NCI-H2029 treated with DMSO at 0.1 percent for 48 hours (cell line): ENCODE measurements at places on chromosomes 7 and 10.
A peak's percentile ranks its signal among the peaks of the same experiment; 100 is the strongest.

DNA sequence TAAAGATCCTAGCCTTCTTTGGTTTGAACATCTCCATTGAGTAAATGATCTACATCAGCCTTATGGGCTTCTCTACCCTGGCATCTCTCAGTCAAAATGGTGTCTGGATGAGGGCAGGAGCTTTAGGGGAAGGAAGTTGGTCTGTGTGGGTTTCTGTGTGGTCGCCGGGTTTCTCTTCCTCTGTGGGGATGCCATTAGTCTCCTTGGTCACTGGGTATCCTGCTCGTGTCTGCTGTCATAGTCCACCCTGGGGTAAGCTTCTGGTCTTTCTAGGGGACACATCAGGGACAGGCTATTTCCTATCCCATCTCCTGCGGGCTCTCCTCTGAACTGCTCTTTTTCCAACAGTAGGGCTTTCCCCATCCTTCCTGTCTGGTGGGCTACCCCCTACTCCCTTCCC, 150.3 kb upstream of the NPY start:
- DNase-seq: no peak

- DNase-seq: no peak
Observed at GRCh38 chr10:83164156-83164555, 975.2 kb upstream of the GHITM start.

GRCh38 chr10:71718165-71718698, 1.3 kb downstream of the C10orf105 start:
- no peak for DNase-seq

GRCh38 chr10:3837647-3838459, 52.8 kb upstream of the KLF6 start:
- DNase-seq: no peak

GRCh38 chr7:105261689-105262088, 127.0 kb downstream of the SRPK2 start:
- DNase-seq: peak; percentile 41

GRCh38 chr10:131355056-131355455, 43.5 kb upstream of the TCERG1L start:
- no peak for DNase-seq

DNA sequence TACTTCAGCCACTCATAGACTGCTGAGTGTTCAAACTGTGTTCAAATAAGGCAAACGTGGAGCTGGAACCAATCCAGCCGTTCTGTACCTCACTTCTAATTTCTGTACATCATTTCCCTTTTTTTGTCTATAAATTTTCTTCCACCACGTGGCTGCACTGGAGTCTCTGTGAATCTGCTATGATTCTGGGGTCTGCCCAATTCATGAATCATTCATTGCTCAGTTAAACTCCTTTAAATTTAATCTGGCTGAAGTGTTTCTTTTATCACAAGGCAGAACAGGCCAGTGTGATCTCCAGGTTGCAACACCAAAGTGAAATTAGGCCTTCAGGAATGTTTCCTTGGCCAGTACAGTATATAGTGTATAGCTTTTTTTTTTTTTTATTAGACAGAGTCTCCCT, 53.5 kb downstream of the DNAJC12 start:
- DNase-seq: no peak

- DNase-seq: no peak
Observed at GRCh38 chr7:145957160-145957890, 159.3 kb upstream of the CNTNAP2 start.

GRCh38 chr7:102028206-102028826, 210.9 kb downstream of the CUX1 start:
- DNase-seq: no peak

DNA sequence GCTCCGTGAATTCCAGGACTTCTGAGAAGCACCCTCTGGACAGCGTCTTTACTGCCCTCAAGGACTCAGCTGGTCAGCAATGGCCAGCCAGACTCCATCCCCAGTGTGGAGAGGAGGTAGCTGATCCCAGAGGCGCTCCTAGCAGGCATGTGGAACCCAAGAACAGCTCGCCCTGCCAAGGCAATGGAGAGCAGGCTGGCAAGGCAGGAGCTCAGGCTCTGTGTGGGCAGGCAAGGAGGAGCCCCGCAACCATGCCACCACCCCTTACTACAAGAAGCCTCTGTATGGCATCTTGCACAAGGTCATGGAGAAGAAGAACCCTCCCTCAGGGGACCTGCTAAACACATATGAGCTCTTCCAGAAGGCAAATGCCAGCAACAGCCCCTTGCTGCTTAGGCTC, 34.4 kb upstream of the SGMS1 start:
- no peak for DNase-seq

- DNase-seq: no peak
Observed at GRCh38 chr10:101682172-101682825, 12.7 kb downstream of the FBXW4 start.

GRCh38 chr10:96878057-96878456, 46.0 kb downstream of the LCOR start:
- DNase-seq: no peak

DNA sequence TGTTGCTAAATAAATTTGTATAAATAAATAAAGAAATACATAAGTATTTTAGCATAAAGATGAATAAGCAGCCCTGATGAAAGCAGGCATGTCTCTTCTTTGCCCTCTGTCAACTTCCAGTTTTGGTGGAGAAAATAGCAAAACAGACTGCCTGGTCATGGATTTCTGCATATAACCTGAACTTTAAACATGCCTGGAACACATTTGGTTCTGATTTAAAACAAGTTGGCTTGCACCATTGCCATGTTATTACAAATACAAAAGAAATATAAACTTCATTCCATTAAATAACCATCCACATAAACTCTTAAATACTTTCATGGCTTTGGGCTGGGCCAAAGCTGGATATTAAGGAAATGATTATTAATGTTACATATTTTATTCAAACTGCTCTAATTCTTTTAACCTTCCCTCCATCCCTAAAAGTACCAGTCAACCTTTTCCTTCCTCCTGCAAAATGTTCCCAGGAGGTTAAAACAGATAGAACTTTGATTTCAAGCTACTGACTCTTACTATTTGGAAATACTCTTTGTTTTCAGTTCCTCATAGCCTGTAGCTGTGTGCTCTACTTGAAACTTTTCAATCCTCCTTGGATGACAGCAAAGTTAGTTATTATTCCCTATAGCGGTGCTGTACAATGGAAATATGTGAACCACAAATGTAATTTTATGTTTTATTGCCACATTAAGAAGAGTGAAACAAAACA, 96.3 kb downstream of the BICC1 start:
- no peak for DNase-seq

DNA sequence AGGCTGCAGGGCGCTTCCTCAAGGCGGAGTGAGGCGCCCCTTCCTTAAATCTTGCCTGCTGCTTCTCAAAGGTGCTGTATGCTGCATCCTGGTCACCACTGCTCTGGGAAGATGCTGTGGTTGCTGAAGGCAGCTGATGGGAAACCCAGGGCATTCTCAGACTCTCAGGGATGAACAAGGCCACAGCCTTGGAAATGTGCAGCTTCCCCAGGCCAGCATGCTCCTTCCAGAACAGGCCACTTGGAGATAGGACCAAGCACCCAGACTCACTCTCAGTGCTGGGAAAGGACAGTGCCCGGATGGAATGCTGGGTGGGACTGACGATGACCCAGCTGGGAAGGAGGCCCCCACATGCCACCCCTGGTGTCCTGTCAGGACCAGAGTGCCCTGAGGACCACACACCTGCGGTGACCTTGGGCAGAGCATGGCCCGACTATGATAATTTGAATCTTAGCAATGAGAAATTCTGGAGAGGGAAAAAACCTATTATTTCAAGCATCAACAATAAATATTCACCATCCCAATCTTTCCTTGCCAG, 235.5 kb downstream of the TNS3 start:
- no peak for DNase-seq

- DNase-seq: no peak
Observed at GRCh38 chr10:129849452-129849750, 114.7 kb downstream of the EBF3 start.

GRCh38 chr7:39399986-39400385, 166.2 kb upstream of the YAE1 start:
- DNase-seq: no peak

- no peak for DNase-seq
Observed at GRCh38 chr10:116657863-116658551, 37.3 kb downstream of the PNLIPRP2 start.

- no peak for DNase-seq
Observed at GRCh38 chr7:19491821-19492452, 216.9 kb downstream of the POLR1F start.

DNA sequence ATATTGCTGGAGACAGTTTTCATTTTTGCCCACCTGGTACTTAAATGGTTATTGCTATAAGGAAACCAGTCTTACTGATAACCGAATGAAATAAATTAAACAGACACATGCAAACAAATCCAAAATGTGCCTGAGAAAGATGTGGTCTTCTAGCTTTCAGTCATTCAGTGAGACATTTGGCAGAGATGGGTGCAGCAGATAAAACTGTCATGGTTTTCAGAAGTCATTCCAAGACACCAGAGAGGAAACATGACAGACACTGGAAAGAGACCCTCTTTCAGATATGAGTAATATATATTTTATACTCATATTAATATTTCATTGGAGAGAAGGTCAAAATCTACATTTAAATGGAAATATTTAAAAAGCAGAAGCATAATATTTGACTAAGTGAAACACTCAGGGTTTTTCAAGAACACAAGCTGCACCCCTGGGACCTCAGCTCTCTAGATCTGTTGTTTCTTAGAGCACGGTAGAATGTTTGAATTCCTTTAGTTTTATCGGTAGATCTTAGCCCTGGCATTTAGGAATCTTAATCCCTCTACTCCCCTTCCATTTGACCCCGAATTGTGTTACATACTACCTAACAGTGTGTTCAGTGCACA, 246.1 kb downstream of the AUTS2 start:
- no peak for DNase-seq

DNA sequence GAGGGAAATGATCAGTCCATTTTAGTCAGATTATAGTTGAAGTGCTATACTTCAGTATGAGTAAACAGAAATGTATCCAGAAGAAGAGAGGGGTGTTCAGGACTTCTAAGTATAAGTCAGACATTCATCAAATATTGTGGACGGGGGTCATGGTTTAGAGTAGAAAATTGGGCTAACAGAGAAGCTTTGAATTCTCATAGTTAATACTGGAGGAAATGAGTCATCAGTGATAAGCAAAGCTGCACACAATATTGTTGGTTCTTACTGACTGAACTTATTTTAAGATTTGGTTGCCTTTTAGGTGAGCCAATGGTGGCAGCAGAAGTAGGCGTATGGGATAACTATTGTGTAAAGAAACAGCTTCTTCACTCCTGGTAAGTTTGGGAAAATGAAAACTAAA, 1.7 kb upstream of the SUMF2 start:
- DNase-seq: no peak

DNA sequence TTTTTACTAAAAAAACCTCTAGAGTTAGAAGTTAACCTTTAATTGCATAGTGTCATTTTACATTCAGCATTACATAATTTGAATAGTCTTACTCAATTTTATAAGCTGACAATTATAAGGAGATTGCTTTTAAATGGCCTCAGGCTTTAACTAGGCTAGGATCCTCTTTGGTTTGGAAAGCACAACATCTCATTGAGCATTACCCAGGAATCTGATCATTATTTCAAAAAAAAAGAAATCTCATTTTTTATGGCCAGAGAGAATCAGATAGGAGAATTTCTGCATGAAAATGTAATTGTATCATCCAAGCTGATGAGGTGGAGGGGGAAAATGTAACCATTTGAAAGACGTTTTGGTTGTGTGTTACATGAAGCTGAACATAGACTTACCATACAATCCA, 324.9 kb upstream of the POT1 start:
- no peak for DNase-seq

- DNase-seq: no peak
Observed at GRCh38 chr7:158023157-158023556, 564.5 kb downstream of the PTPRN2 start.

DNA sequence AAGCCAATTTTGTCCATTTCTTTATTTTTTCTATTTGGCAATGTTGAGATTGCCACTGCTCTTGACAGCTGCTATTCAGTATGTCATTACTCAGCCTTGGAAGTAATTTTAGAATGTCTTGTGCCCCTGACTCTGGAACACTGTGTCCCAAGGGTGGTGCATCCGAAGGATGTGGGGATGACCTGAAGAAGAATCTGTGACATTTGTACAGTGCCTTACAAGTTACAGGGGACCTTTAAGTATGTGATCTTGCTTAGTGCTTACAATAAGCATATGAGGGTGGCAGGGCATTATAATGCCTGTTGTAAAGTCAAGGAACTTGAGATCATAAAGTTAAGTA, 239.5 kb downstream of the REEP3 start:
- no peak for DNase-seq
